Suppressor macrophage (primary cell): ENCODE measurements at places on chromosomes 12 and 14.

- no peak for DNase-seq
Observed at GRCh38 chr14:92109490-92109889, 3.1 kb upstream of the ATXN3 start.

- DNase-seq = no peak
Observed at GRCh38 chr12:89273525-89273924, 78.8 kb downstream of the DUSP6 start.

- DNase-seq = no peak
Observed at GRCh38 chr14:24408764-24409163, 10.0 kb downstream of the NYNRIN start.

DNA sequence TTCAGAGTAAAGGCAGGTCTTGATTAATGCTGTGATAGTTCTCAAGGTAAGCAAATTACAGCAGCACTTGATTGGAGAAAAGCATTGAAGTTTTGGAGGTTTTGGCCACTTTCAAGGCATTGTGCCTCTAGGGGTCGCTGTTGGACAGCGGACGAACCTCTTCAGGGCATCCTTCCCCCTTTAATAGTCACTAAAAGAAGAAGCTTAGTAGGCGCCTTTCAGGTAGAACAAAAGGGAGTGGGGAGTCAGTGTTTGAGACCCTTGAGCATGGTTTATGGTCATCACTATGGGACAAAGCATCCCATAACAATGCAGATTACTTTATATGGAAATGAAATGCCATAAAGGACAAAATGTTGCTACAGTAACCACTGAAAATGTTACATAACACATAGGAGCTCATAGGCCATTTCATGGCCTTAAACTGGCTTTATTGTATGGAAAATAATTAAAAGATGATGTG lies 199.5 kb upstream of the DCN start:
- peak; percentile 92 for DNase-seq

DNA sequence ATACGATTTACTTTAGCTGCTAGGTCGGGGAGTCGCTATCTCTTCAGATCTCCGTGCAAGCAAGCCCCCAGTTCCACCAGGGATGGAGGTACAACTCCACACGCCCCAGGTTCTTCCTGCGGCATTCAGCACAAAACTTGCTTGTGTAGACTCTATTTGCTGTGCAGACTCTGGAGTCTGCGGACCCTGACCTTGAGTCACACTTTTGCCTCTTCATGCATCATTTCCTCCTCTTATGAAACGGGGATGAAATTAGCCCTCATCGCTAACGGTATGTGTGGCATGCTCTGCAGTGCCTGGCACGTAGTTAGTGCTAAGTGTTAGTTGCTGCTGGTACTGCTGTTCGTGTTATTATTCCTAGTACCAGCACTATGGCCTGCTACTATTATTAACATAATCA lies 84.4 kb downstream of the TMEM132D start:
- DNase-seq = no peak

DNA sequence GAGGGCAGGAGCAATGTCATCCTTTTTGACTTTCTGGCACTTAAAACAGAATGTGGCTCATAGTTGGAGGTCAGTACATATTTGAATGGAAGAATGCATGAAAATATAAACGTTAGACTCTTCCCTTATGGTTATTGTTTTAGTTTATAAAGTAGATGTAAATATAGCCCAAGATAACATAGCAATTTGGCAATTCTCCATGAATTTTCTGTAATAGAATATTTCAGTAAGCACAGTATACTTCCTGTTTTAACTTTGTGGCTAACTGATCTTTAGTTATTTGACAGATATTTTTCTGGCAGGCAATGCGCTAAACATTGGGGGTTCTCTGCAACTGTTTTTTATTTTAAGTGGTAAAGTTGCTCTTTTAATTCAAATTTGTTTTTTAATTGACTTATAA lies 763.0 kb downstream of the NRXN3 start:
- DNase-seq = no peak

DNA sequence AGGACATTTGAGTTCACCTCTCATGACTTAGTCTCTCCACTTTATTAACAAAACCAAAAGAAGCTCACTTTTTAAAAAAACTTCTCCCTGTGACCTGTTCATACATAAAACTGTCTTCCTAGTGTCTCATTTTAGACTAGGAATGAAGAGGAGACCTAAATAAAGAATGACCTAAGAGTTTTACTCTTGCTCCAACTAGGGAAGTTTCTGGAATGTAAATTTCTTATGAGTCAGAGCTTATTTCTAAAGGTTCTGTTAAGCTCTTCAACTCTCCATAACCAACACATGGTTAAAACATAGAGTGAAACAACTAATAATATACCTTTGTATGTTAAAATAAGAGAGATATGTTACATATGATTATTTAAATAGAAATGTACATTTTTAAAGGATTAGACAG lies 369.8 kb downstream of the EMP1 start:
- no peak for DNase-seq

DNA sequence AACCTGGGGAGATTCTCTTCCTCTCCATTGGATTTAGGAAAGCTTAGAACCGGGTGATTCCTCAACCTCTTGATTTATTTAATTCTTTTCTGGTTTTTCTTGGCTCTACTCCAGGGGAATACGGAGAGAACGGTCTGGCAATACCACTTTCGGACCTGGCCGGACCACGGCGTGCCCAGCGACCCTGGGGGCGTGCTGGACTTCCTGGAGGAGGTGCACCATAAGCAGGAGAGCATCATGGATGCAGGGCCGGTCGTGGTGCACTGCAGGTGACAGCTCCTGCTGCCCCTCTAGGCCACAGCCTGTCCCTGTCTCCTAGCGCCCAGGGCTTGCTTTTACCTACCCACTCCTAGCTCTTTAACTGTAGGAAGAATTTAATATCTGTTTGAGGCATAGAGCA lies 67.6 kb downstream of the PTPN11 start:
- DNase-seq = no peak

GRCh38 chr12:26212988-26213387 lies 17.6 kb downstream of the SSPN start:
- no peak for DNase-seq

GRCh38 chr12:112595410-112595809 lies 176.7 kb downstream of the PTPN11 start:
- DNase-seq = peak; percentile 52

- no peak for DNase-seq
Observed at GRCh38 chr12:6070472-6071257, 53.8 kb downstream of the VWF start.

GRCh38 chr14:105207460-105207901 lies 26.4 kb upstream of the NUDT14 start:
- DNase-seq = no peak

GRCh38 chr12:70008944-70009343 lies 183.9 kb downstream of the MYRFL start:
- DNase-seq = no peak

DNA sequence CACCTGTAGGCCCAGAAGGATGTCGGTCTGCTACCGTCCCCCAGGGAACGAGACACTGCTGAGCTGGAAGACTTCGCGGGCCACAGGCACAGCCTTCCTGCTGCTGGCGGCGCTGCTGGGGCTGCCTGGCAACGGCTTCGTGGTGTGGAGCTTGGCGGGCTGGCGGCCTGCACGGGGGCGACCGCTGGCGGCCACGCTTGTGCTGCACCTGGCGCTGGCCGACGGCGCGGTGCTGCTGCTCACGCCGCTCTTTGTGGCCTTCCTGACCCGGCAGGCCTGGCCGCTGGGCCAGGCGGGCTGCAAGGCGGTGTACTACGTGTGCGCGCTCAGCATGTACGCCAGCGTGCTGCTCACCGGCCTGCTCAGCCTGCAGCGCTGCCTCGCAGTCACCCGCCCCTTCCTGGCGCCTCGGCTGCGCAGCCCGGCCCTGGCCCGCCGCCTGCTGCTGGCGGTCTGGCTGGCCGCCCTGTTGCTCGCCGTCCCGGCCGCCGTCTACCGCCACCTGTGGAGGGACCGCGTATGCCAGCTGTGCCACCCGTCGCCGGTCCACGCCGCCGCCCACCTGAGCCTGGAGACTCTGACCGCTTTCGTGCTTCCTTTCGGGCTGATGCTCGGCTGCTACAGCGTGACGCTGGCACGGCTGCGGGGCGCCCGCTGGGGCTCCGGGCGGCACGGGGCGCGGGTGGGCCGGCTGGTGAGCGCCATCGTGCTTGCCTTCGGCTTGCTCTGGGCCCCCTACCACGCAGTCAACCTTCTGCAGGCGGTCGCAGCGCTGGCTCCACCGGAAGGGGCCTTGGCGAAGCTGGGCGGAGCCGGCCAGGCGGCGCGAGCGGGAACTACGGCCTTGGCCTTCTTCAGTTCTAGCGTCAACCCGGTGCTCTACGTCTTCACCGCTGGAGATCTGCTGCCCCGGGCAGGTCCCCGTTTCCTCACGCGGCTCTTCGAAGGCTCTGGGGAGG lies at the start of gene LTB4R:
Gene LTB4R, plus strand, starts transcription at position 857 of the 959 bp plus-strand sequence. CDS start 4,150 bp downstream, outside the sequence.
- DNase-seq = peak; percentile 73

- DNase-seq = no peak
Observed at GRCh38 chr12:112420740-112421139, 2.0 kb downstream of the PTPN11 start.

- DNase-seq = no peak
Observed at GRCh38 chr14:80239631-80240030, 28.3 kb upstream of the DIO2 start.

- DNase-seq = no peak
Observed at GRCh38 chr14:61501714-61502458, 180.5 kb downstream of the PRKCH start.

- no peak for DNase-seq
Observed at GRCh38 chr12:77728018-77728417, 102.7 kb upstream of the NAV3 start.

GRCh38 chr14:77409131-77409533 lies 14.2 kb downstream of the NOXRED1 start:
- DNase-seq = no peak

DNA sequence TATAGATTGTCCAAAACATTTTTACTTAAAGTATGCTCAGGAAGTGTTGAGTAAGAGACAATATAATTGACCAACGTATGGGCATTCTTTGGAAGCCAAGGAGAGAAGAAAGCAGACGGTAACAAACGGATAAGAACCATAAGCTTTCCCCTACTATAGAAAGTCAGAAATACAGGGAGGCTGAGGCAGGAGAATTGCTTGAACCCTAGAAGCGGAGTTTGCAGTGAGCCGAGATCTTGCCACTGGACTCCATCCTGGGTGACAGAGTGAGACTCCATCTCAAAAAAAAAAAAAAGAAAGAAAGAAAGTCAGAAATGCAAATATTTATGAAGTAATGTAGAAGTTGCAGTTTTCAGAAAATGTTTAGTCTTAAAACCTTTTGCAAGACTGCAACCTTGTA lies 51.2 kb upstream of the PCED1B start:
- no peak for DNase-seq

DNA sequence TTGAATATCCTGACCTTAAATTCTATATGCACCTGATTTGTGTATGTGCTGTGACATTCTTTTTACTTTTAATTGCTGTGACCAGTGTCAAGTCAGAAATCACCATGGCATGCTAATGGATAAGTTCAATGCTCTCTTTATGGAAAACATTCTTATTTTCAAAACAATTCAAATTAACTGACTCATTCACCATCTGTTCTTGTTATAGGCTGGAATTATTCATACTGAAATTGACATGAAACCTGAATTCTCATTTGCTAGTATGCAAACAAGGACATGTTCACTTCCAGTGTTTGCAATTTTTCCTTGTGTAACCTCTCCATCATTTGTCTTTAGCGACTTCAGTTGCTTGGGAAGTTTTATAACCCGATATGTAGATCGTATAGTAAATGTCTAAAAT lies at the start of gene TAS2R30:
Gene TAS2R30, minus strand, starts transcription at position 340 of the 400 bp plus-strand sequence. CDS start 400 bp downstream, outside the sequence.
- no peak for DNase-seq

- no peak for DNase-seq
Observed at GRCh38 chr14:57732463-57733285, 133.2 kb downstream of the SLC35F4 start.

DNA sequence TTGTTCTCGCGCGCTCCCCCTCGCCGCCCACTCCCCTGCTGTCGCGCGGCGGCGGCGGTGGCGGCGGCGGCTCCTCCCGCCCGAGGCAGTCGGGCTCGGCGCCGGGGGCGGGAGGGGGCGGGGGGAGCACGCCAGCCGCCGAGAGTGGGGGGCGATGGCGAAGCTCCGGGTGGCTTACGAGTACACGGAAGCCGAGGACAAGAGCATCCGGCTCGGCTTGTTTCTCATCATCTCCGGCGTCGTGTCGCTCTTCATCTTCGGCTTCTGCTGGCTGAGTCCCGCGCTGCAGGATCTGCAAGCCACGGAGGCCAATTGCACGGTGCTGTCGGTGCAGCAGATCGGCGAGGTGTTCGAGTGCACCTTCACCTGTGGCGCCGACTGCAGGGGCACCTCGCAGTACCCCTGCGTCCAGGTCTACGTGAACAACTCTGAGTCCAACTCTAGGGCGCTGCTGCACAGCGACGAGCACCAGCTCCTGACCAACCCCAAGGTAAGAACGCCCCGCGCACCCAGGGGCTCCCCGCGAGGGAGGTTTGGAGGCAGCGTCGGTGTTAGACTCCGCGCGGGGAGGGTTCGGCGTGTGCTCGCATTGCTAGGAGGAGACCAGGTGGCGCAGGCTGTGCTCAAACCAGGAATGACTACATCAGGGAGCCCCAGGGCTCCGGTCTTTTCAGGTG lies 629 bp downstream of the KCNMB4 start:
- DNase-seq = peak; percentile 45

DNA sequence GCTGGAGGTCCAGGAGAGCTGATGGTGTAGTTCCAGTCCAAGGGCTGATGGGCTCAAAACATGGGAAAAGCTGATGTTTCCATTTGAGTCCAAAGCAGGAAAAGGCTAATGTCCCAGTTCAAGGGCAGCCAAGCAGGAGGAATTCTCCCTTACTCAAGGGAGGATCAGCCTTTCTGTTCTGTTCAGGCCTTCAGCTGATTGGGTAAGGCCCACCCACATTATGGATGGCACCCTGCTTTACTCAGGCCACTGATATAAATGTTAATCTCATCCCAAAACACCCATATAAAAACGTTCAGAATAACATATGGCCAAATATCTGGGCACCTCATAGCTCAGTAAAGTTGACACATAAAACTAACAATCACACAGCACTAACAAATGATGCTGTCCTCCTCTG lies 64.1 kb downstream of the SAMD4A start:
- DNase-seq = no peak

DNA sequence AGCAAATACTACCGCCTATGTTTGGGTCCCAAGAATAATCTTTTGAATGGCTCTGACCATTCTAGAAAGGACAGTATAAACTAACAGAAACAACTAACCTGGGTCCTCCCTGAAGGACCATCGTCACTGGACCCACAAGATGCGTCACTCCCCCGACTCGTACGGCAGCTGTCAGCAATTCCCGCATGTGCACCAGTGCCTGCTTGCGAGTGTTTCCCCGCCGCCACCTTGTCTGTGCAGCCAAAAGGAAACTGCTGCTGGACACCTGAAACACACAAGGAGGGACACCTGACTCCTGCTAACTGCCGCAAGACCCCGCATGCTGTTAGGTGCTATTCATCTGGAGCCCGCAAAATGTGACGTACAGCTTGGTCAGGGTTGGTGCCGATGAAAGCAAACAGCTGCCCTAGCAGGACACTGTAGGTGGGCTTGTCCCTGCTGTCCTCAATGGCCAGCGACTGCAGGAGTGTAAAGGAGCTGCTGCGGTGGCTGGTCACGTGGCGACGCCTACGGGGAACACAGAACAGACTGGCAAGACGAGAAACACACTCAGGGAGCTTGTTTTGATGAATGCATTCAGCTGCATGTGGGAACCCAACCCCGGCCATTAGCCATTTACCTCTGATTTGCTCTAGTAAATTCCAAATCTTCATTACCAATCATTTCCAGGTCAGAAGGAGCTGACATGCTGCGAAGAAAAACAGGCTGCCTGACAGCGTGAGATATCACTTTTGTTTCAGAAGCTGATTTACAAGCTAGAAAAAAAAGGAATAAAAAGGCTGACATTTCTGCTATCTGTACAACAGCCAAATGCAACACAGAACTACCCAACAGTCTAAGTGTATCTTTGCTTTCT lies 118.1 kb downstream of the TRAFD1 start:
- DNase-seq = no peak
